Suppressor macrophage (primary cell): ENCODE measurements at places on chromosomes 7 and 10.
A peak's percentile ranks its signal among the peaks of the same experiment; 100 is the strongest.

- DNase-seq: no peak
These were observed 183.4 kb downstream of the PRKG1 start for GRCh38 chr10:51257511-51258248.

GRCh38 chr10:74213571-74214162, 62.6 kb downstream of the ADK start:
- peak; percentile 40 for DNase-seq

DNA sequence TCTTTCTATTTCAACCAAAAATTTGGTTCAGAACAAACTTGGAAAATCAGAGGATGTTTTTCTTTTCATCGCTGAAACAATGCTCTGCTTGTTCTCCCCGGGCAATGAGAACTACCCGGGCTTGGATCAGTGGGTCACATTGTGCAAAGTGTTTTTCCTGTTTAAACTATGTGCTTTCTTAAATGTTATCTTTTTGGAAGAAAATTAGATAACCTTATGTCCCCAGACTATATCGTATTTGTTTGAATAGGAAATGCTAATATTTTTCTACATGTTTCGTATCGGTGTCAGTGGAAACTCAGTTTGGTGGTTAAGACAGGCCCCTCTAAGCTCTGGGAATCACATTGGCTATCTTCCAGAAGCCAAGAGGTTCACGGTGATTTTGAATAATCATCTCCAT, 319.5 kb upstream of the NFE2L3 start:
- DNase-seq: no peak

GRCh38 chr10:1363446-1364121, 307.4 kb downstream of the WDR37 start:
- DNase-seq: no peak

DNA sequence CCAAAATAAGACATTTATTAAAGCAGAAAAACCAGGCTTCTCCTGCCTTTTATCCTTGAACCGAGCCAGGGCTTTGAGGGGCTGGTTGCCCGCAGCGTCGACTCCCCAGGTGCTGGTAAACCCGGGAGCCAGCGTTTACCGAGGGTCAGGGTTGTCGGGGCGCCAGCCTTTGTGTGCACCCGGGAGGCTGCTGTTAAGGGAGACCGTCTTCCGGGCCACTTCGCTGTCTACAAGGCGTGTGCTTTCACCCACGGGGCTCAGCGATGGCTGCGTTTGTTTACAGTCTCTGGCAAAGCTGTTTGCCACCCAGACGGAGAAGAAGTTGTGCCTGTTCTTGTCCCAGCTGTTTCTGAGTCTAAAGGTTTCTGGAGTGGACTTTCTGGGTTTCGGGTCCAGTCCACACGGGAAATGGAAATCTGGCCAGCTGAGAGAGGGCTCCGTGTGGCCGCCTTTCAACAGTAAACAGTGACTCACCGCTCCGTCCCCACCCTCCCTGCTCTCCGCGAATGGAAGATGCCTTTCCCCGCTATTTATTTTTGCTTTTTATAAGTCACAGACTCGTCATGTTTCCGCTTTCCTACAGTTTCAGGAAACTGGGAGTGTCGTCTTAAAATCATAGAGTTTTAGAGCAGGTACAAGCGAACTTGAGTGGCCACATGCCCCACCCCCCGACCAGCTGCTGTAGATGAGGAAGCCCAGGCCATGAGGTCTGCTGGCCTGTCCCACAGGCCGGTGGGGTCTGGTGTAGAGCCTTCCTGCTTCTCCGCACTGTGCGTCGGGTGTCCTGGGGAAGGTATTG, 2.2 kb downstream of the MAFK start:
- DNase-seq: peak; percentile 89

- DNase-seq: no peak
These were observed 676 bp downstream of the TCAF1 start for GRCh38 chr7:143901332-143901667.

DNA sequence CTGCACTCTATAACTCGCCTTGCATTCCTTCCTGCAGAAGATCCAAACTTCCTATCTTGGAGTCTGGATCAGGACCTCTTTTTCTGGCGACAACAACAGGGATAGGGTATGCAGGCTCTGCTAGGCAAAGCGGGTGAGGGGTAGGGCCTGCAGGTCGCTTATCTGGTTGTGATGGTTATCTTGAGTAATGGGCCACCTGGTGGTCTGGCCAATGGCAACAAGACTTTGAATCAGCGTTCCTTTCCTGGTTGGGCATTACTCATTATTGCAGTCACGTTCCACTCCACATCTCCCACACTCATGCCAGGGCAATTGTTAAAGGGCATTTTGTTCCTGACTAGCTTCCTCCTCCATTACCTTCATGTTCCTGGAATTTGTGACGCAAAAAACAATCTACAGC, 48.4 kb upstream of the PLXDC2 start:
- DNase-seq: no peak

DNA sequence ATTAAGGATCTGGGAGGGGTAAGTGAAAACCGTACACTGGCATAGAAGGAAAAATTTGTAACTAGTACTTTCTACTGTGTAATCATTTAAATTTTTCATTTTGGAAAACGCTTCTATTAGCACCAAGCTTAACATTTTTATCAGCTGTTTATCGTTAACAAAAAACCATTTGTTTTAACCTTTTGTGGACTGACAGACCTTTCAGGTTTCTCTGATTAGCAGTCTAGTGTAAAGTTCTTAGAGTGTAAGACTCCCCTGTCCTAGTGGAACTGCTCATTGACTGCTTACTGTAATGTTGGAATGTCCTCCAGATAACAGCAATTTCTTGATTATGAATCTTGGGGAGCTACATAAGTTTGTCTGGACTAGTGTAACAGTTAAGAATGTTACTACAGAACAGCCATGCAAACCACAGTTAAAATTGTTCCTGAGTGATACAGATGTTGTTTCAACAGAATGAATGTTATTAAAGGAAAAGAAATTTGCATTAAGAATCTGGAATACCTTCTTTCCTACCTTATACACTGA, 2.0 kb downstream of the DBF4 start:
- no peak for DNase-seq

- DNase-seq: no peak
These were observed 8.4 kb upstream of the PANK1 start for GRCh38 chr10:89653410-89653869.

GRCh38 chr10:15427843-15428414, 56.8 kb upstream of the FAM171A1 start:
- DNase-seq: peak; percentile 22

- no peak for DNase-seq
These were observed 191.3 kb upstream of the ADARB2 start for GRCh38 chr10:1928606-1929005.

DNA sequence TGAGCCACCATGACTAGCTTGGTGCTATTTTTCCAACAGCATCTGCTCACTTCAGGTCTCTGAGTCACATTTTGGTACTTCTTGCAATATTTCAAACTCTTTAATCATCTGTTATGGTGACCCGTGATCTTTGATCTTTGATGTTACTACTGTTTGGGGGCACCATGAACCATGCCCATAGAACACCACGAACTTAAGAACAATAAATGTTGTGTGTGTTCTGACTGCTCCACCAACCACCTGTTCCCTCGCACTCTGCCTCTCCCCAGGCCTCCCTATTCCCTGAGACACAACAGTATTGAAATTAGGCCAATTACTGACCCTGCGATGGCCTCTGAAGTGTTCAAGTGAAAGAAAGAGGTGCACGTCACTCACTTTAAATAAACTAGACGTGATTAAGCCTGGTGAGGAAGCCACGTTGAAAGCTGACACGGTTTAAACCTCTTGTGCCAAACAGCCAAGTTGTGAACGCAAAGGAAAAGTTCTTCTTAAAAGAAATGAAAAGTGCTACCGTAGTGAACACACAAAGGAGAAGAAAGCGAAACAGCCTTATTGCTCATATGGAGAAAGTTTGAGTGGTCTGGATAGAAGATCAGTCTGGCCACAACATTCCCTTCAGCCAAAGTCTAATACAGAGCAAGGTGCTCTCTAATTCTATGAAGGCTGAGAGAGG, 27.2 kb upstream of the ATP6V0A4 start:
- no peak for DNase-seq

DNA sequence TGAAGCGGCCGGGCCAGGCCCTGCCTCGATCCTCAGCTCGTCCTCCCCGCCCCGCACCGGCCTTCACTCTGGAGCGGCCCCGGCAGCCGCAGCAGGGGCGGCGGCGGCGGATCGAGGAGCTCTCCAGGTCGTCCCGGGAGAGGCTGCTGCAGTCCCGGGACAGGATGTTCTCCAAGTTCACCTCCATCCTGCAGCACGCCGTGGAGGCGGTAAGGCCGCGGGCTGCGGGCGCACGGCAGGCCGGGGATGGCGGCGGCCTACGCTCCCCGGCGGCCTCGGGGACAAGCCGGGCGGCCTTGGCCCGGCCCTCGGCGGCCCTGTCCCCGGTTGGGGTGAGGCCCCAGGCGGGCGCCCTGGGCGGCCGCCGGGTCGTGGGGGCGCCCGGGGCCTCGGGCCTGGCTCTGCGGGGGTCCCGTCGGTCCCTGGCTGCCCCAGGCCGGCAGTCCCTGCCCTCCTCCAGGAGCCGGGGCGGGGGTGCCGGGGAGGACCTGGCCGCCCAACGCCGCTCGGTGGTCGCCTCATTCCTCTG, 399 bp downstream of the FHIP2A start:
- DNase-seq: peak; percentile 40

DNA sequence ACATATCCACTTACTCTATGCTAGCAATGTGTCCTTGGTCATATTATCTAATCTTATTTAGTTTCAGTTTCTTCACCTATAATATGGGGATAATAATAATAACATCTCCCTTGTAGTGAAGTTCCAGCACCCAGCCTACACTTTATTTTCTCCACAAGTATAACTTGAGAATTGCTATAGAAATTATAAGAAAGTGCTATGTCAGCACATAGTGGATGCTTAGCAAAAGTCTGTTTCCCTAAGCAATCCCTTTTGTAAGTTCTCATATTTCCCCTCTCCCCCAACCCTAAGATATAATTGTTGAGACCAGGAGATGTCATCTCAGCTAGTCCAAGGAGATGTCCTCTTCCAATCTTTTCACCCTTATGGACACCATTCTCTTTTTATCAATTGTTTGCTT, 5.8 kb upstream of the TRUB1 start:
- DNase-seq: no peak

DNA sequence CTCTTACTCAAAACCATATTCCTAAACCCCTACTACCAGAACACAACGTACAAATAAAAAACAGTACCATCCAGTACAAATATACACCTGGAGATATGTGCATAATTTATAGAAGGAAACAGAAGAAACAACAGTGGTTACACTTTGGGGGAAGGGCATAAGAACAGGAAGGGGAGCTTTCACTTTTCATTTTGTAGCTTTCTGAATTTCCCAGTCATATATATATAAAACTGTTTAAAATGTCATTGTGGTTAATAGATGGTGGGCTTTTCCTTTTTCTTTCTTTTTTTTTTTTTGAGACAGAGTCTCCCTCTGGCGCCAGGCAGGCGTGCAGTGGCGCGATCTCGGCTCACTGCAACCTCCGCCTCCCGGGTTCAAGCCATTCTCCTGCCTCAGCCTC, 47.2 kb downstream of the MALSU1 start:
- DNase-seq: no peak

- no peak for DNase-seq
These were observed 317.1 kb upstream of the POT1 start for GRCh38 chr7:125246706-125247105.

- DNase-seq: no peak
These were observed 411.1 kb downstream of the GFRA1 start for GRCh38 chr10:115861864-115862263.

- no peak for DNase-seq
These were observed 52.2 kb upstream of the INHBA start for GRCh38 chr7:41755096-41755495.

GRCh38 chr10:46014206-46014605, 16.2 kb downstream of the NCOA4 start:
- DNase-seq: no peak

DNA sequence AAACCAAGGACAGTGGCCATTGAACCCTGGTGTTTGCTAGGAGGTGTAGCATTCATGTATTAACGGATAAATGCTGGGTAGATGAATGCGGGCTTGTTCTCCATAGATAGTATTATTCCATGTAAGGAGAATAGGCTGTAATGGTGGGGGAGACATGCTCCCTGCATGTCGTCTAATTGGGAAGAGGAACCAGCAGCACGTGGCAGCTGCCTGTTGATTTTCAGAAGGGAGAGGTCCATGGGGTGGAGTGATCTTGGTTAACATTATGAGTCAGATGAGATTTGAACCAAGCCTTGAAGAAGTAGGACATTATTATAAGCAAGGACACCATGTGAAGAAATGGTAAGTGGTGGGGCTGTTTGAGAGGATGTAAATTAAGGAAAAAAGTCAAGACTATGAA, 112.5 kb downstream of the WNT2 start:
- DNase-seq: peak; percentile 19

GRCh38 chr10:102119417-102120141, 589 bp downstream of the LDB1 start:
- peak; percentile 59 for DNase-seq

- DNase-seq: peak; percentile 36
These were observed 151.3 kb upstream of the RSU1 start for GRCh38 chr10:16968416-16969041.

GRCh38 chr10:118542745-118543144, 52.7 kb downstream of the PRLHR start:
- DNase-seq: peak; percentile 65

DNA sequence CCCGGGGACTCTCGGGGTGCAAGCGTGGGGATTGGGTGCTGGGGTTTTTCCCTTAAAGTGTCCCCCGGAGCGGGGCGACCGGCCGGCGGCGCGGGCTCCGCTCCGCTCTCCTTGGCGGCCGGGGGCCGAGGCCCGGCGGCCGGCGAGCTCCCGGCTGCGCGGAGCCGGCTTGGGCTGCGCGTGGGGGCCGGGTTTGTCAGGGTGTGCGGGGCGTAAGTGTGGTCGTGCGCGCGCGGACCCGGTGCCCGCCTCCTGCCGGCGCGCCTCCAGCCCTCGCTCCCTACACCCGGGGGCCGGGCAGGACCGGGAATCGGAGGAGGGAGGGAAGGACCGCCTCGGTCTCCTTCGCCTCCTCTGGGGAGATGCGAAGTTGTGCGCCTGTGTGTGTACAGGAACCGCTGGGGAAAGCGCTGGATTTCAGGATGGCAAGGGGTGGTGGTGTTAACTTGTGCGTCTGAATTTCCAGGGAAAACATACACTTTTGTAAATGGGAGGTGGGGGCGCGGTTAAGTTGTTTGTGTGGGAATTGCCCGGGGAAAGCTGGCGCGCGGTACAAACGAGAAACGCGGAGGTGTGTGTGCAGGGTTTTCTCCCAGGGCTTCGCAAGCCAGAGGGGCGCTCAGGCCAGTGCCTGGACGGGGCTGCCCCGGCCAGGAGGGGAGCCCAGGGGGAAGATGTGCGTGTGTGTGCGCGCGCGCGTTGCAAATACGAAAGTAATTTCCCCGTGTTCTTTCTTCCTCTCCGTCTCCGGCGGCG, 737 bp downstream of the ZMIZ1 start:
- peak; percentile 82 for DNase-seq

GRCh38 chr10:129187331-129187730, 279.7 kb upstream of the MGMT start:
- DNase-seq: no peak
